ENCODE measurements at places on chromosomes 1 and 21. TPM values are rescaled to one million over a fixed set of nuclear protein-coding genes. Genes with fewer than 3 reads are reported as not detected.

DNA sequence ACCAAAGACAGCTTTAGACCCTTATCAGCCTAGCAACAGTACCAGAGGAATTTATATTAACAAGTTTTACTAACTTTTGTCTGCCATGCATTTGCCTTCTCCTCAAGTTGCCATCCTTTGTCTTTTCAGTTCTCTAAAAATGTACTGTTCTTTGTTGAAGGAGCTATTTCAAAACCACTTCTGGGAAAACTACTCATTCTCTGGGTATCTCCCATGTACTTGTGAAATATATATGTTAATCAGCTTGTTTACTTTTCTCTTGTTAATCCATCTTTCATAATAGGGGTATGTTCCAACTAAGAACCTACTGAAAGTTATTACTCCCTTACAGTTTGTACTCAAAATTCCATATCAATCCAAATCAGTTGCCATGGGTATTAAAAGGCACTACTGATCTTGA lies 16.3 kb downstream of the DPYD start:
- H3K36me3 ChIP-seq: peaks cover 6% of the 10 kb centered on the region
- no peak for DNase-seq
- H3K4me3 ChIP-seq: no peak overlapping the region
- H3K27me3 ChIP-seq: no peaks in the 10 kb centered on the region

GRCh38 chr1:184417916-184418315 lies 31.1 kb downstream of the C1orf21 start:
- no peaks in the 10 kb centered on the region for H3K4me1 ChIP-seq
- peaks cover 2% of the 10 kb centered on the region for H3K27me3 ChIP-seq
- H3K36me3 ChIP-seq: no peaks in the 10 kb centered on the region
- DNase-seq: no peak
- no peak overlapping the region for H3K4me3 ChIP-seq

DNA sequence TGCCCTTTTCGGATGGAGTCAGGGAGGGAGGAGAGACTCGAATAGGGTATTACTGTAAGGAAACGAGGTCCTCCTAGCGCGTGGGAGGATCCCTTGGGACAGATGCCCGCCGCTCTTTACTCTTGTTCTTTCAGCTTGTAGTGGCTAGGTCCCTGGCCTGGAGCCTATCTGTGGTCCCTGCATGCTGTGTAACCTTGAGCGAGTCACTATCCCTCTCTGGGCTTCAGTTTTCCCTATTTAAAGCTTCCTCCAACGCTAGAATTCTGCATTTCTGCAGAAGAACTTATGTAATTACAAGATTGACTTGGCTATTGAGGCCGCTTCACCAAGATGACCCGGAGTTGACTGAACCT lies 744 bp downstream of the MIER1 start:
- peaks cover 24% of the 10 kb centered on the region for H3K4me1 ChIP-seq
- no peaks in the 10 kb centered on the region for H3K36me3 ChIP-seq
- peak overlapping the region; percentile 92 for H3K4me3 ChIP-seq
- DNase-seq: no peak
- no peaks in the 10 kb centered on the region for H3K27me3 ChIP-seq

GRCh38 chr1:171730052-171730451 lies 11.8 kb downstream of the VAMP4 start:
- H3K27me3 ChIP-seq: no peaks in the 10 kb centered on the region
- DNase-seq: no peak
- H3K36me3 ChIP-seq: peaks cover 39% of the 10 kb centered on the region
- H3K4me1 ChIP-seq: peaks cover 2% of the 10 kb centered on the region
- no peak overlapping the region for H3K4me3 ChIP-seq

GRCh38 chr1:21703318-21703963 lies 34.3 kb upstream of the RAP1GAP start:
- H3K4me1 ChIP-seq: no peaks in the 10 kb centered on the region
- no peak for DNase-seq
- H3K36me3 ChIP-seq: peaks cover 72% of the 10 kb centered on the region
- H3K27me3 ChIP-seq: no peaks in the 10 kb centered on the region

DNA sequence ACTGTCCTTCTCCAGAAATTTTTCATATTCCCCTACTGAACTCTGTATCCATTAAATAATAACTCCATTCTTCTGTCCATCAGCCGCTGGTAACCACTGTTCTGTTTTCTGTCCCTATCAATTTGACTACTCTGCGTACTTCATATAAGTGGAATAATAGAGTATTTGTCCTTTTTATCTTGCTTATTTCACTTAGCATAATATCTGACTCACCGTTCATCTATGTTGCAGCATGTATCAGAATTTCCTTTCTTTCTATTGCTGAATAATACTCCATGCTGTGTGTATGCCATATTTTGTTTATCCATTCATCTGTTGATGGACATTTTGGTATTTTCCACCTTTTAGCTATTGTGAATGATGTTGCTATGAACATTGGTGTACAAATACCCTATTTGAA lies 71.9 kb downstream of the CEP350 start:
- no peak for DNase-seq
- H3K36me3 ChIP-seq: peaks cover 67% of the 10 kb centered on the region
- H3K27me3 ChIP-seq: no peaks in the 10 kb centered on the region
- no peaks in the 10 kb centered on the region for H3K4me1 ChIP-seq
- H3K4me3 ChIP-seq: no peak overlapping the region
- no peak overlapping the region for H3K27ac ChIP-seq

- no peaks in the 10 kb centered on the region for H3K4me1 ChIP-seq
- H3K4me3 ChIP-seq: no peak overlapping the region
- H3K27me3 ChIP-seq: no peaks in the 10 kb centered on the region
Measured at GRCh38 chr1:93516164-93516563, 68.2 kb downstream of the FNBP1L start.

DNA sequence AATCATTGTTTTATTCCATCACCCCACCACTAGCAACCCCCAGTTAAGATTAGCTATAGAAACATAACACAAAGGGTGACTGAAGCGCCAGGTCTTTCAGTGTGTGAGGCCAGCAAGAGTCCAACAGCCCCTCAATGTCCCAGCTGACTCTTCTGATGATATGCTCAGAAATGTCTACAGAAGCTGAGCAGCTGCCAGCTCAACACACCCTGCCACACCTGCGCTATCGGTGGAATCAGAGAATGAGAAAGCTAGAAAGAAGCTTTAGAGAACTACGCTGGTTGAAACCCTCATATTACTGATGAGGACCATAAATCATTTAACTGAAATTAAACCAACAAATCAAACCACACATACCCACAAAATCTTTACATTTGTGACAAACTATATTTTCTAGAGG lies 116.2 kb downstream of the SLC45A1 start:
- H3K4me1 ChIP-seq: peaks cover 29% of the 10 kb centered on the region
- H3K36me3 ChIP-seq: no peaks in the 10 kb centered on the region
- no peak for DNase-seq
- no peaks in the 10 kb centered on the region for H3K27me3 ChIP-seq
- H3K4me3 ChIP-seq: no peak overlapping the region

DNA sequence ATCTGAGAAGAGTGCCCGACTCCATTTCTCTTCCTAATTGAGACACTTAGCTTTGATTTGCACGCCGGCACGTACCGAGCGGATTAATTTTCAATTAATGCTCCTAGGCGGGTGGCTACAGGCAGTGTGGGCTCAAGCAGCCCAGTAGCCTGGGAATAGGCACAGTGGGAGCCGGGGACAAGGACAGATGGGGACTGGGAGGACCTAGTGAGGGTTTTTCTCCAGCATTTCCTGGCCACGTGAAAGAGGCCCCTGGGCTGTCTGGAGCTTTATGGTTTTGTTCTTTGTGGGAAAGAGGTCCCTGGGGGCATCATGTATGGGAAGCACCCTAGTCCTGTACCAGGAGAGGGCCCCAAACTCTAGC lies 78.6 kb upstream of the CSF3R start:
- no peak overlapping the region for H3K27ac ChIP-seq
- no peaks in the 10 kb centered on the region for H3K4me1 ChIP-seq
- H3K4me3 ChIP-seq: no peak overlapping the region
- no peaks in the 10 kb centered on the region for H3K27me3 ChIP-seq

LORICRIN gene
- total RNA-seq: not detected

PDE4B gene
- total RNA-seq: 159 TPM

LMOD1 gene
- not detected for total RNA-seq

KPRP gene
- total RNA-seq: not detected

Measured in CD4-positive, alpha-beta T cell (primary cell).